ENCODE measurements at places on chromosomes 6 and 20.
A peak's percentile ranks its signal among the peaks of the same experiment; 100 is the strongest.

DNA sequence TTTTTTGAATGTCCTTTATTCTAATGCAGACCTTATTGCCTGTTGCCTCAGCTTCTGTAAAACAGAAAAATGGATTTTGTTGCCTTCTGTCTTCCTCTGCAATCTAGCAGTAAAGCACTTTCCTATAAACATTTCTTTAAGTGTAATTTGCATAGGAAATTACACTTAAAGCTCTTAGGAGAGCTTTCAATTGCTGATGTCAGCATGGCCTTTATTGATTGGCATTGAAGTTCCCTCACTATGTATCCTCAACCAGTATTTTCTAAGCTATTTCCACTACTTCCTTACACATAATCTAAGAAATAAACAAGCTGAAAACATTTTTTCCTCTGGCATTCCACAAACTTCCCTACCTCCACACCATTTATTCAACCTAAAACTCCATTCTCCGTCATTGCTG lies 22.3 kb downstream of the ADGRG6 start:
- no peak for DNase-seq

- no peak for DNase-seq
Observed at GRCh38 chr6:160005861-160006540, 37.1 kb downstream of the IGF2R start.

DNA sequence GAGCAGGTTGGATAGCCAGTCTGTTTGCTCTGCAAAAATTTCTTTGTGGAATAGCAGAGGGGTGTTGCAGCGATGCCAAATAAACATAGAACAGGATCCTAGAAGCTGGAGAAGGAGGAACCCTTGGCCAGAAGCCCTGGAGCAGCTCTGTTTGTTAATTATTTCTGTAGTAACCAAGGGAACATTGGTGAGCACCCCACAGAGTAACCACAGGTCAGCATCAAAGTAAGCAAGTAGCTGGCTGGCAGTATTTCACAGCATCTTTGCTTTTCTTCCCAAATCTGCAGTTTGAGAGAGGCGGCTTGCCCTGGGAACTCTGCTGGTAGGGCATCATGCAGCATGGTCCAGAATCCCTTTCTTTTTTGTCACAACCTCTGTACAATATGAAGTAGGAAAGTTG lies 12.7 kb upstream of the APMAP start:
- DNase-seq = no peak

GRCh38 chr20:44651684-44652423 lies at the start of gene ADA:
Gene ADA (minus strand): TSS chr20:44651699. CDS start chr20:44651607, 92 bp downstream.
- peak; percentile 62 for DNase-seq

- DNase-seq = no peak
Observed at GRCh38 chr6:121697921-121698320, 262.5 kb downstream of the GJA1 start.

DNA sequence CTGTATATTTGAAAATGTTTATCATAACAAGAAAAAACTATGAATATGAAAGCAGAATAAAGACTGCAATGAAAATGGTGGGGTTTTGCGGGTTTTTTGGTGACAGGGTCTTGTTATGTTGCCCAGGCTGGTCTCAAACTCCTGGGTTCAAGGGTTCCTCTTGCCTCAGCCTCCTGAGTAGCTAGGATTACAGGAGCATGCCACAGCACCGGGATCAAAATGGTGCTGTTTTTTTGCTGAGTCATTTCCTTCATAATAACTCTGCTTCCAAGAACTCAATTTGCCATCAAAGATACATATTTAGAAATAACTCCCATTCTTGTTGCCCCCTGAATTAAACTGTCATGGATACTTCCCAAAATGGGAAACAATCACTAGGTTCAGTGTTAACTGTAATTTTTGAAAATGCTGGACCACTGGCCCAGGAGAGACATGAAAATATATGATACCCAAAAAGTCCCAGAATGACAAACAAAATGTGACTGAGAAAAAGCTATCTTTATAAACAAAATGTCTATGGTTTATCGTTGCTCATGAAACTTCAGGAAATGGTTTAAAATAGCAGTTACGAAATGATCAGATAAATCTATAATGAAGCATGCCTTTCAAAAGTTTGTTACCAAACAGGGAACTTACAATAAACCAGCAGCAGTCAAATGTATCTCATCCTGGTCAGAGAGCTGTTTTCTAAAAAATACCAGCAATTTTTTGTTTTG lies 32.2 kb downstream of the ILRUN start:
- peak; percentile 71 for DNase-seq

DNA sequence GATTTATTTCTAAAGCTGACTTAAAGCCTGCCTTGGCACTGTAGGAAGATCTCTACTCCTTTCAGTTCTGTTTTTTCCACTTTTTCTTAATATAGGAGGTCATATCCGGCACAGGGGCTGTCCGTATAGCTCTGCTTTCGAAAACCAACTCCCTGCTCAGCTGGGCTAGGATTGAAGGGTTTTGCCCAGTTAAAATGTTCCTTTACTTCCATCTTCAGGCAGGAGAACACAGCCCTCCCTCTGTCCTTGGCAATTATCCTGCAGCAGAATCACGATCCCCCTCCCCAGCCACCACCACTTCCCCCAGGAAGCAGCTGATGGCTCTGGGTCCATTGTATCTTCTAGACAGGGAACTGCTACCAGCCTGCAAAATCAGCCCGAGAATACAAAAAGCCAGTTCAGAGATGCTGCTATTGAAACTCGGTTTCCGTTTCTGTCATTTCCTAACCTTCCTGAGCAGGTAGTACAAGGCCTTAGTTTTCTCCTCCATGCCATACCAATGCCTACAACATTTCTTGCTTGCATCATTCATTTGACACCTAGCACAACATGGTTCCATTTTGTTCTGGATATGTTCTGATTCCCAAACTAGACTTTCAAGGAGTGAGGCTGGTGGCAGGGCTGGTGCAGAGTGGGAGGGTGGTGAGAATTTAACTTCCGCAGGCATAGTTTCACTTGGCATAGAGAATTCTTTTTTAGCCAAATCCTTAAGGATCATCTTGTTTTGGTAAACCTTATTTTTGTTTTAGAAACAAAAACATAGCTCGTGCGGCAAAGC lies 53.9 kb downstream of the FAM50B start:
- no peak for DNase-seq

DNA sequence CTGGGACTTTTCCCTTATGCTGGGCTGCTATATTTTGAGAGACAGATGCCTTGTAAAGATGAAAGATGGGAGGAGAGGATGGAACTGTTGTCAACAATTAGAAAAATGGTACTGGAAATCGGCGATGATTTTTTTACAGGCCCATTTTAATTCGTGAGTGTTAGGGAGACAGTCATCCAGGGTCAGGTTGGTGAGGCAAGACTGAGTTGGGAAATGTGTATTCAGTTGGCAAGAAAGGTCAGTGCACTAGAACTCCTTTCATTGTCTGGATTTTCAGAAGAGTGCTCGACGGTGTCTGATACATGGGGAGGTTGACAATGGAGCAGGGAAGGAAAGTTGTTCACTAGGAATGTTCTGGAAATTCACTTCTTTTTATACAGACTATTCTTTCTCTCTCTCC lies 394.4 kb downstream of the QKI start:
- DNase-seq = no peak

- DNase-seq = no peak
Observed at GRCh38 chr6:129648819-129649491, 61.0 kb downstream of the ARHGAP18 start.

- DNase-seq = no peak
Observed at GRCh38 chr6:24408719-24409410, 6.1 kb downstream of the MRS2 start.

- DNase-seq = no peak
Observed at GRCh38 chr20:51979226-51979625, 176.9 kb upstream of the SALL4 start.

DNA sequence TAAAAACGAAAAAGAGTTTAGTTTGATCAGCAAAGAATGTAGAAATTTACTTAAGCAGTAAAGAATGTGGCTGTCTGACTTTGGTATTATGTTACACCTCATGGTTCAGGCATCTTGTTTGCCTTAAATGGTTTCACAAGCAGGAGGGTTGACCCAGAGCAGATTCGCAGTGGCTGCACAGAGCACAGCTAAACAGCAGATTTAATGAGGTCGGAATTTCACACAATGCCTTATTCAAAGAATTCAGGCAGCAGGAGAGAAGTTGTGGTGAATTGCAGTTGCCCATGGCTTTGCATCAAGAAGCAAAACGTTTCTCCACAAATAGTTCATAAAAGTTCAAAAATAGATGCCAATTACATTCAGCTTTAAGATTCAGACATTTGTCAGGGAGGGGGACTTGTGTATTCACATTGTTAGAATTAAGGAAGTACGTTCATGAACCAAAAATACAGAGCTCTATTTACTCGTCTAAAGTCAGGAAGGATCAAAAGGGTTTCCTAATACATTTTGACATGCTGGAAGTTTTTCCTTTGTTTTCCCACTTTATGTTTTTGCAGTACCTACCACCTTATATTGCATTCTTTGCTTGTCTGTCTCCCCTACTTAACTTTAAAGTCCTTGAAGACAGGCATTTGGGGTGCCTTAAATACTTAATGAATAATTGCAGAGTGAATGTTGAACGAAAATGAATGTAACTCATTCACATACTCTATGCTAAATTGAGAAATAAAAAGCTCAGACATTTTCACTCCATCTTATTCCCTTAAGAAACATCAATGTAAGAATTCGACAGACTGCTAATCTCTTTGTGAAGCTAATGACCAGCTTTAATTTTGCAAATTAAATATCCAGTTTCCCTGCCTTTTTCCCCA lies 1163.6 kb upstream of the CITED2 start:
- peak; percentile 49 for DNase-seq

DNA sequence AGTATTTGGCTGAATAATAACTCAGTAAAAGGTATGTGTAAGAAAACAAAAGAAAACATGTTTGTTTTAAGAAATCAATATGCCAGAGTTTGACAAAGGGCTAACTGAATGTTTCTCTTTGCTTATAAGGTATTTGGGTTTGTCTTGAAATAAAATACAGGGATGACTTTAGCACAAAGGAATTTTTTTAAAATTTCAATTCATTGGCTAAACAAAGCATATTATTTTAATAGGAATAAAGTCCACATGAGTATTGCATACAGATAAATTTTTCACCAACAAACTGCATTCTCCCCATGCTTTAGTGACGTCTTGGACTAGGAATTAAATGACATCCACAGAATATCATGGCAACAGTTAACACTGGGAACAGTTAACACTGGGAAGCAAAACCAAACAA lies 480.0 kb upstream of the JAG1 start:
- no peak for DNase-seq

DNA sequence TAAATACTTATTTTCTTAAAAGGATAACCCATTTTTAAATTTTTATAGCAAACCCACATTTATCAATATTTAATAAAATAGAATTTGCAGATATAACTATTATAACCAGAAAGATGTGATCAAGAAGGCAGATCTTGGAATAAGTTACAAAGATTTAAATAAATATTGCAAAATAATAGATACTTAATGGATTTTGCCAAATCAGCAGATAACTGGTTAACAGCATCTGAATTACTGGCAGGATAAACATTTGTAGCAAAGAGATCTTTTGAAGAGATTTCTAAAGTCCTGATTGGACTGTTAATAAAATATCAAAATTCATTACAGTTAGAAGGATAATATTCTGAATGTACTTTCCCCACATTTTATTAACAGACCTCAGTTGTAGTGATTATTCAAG lies 144.2 kb downstream of the PDSS2 start:
- no peak for DNase-seq

DNA sequence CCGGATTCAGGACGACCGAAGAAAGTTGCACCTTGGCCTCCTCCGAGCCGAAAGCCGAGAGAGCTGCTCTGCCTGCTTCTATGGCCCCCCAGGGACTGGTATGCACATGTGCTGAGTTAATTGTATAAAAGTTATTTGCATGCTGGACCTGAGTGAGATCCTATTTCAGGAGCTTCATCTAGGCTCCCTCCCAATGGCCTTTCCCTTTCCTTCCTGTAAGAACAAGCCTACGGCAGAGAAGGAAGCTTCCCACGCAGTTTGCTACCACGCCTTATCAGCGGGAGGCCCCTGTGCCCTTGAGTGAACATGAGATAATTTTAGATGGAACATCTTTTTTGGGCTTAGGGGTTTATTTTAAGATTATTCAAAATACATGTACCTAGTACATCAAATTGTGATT lies 65.9 kb downstream of the RIN2 start:
- DNase-seq = no peak

DNA sequence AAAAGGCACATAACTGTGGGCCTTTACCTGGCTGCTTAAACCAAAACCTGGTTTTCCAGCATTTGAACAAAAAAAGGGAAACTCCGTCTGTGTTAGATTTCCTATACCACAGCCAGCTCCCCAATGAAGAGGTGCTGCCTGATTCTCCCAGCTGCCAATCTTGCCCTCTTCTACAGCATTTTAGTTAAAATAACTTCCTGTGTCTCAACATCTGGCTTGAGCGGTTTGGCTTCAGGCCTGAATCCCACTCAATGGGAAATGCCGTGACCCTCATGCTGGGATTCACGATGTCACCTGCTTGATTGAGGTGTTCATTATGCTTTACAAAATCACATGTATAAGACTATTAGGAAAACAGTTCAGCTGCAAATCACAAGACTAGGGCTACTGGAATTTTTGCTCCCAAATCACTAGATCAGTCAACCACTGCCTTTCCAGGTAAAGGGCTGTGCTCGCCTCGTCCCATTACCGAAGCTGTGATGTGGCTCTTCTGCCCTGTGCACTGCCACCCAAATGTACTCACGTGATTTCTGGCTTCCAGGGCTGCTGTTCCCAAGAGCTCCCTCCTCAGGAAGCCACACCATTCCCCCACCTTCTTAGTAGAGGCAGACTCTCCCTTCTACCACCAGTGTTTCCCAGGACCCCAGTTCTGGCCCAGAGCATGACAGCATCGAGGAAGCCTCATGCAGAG lies 94.6 kb downstream of the PSMG4 start:
- no peak for DNase-seq

DNA sequence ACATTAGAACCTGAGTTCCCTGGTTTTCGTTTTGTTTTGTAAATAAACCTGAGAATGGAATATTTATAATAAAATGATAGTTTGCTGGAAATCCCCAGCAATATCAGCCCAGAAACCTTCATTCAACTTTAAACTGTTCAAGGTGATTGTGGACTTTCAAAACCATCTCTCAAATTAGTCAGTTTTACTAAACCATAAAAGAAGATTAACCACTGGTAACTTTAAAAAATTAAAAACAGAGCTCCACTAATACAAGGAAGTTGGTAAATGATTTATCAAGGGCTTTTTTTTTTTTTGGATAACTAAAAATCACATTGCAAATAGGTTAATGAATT lies 10.0 kb downstream of the MBOAT1 start:
- DNase-seq = no peak

DNA sequence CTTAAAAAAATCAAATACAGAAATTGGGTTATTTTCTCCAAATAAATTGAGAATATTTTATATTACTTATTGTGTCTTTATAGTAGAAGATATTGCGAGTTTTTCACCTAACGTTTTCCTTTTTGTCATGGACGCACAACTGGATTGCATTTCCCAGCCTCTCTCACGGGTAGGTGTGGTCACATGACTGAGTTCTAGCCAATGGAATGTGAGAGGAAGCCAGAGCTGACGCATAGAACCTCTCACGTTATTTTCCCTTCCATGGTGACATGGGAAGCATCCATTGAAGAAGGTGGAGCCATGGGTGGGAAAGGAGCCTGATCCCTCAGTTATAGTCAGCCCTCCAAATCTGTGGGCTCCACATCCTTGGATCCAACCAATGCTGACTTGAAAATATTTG lies 155.9 kb upstream of the UST start:
- no peak for DNase-seq

- DNase-seq = peak; percentile 63
Observed at GRCh38 chr6:15312500-15312899, 66.6 kb downstream of the JARID2 start.

- peak; percentile 69 for DNase-seq
Observed at GRCh38 chr20:53157443-53158408, 185.6 kb downstream of the TSHZ2 start.

GRCh38 chr6:143936778-143937667 lies 71.0 kb downstream of the PLAGL1 start:
- no peak for DNase-seq

- no peak for DNase-seq
Observed at GRCh38 chr6:145025488-145025887, 709.8 kb downstream of the EPM2A start.

Measured in KBM-7 (cell line).